ENCODE measurements at places on chromosomes 2 and 18. TPM values are rescaled to one million over a fixed set of nuclear protein-coding genes. Genes with fewer than 3 reads are reported as not detected.

- DNase-seq: no peak
These were observed 24.5 kb downstream of the NFATC1 start for GRCh38 chr18:79420033-79420745.

DNA sequence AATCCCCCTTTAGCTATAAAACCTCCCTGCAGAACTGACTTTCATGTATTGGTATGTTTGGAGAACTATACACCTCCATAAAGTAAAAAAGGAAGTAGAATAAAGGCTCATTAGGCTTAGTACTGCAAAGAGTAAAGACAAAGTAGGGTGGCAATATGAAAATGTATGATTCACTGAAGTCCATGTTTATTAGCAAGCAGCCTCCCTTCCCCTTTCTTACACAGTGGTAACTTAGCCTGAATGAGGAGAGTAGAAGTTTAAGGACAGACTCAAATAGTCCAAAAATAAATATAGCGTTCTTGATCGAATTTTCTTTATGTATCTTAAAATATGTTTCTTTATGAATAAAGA, 1.5 kb downstream of the ZNF804A start:
- no peak for DNase-seq

DNA sequence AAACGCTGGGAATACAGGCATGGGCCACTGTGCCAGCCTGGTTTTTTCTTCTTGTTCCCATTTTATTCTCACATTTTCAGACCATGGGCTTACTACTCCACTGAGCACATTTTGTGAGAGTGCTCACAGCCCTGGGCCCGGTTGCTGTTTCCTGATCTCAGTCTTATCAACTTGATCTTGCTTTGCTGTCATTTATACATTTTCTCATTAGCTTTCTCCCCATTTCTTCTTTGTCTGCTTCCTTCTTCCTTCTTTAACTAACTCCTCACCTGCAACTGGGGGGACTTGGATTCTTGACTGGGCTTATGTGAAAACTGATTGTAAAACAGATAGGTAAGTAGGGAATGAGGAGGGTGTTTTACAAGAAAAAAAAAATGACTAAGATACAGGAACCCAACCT, 117.3 kb downstream of the PLB1 start:
- peak; percentile 55 for DNase-seq

DNA sequence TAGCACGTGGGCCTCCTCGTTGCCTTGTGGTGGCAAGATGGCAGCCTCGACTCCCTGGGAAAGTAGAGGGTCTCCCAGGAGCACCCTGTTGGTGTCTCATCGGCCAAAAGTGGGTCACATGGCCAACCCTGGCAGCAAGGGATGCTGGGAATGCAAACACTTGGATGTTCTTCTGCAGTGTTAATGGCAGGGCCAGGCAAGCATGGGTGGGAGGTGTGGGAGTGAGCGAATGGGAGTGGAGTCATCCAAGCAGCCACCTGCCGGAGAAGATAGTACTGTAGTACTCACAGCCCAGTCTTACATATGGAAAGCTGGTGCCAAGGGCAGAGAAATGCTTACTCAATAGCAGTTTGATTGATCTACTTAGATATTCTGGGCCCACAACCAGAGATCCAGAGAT, 122.2 kb downstream of the INHBB start:
- no peak for DNase-seq

GRCh38 chr2:124836416-124836815, 811.3 kb downstream of the CNTNAP5 start:
- no peak for DNase-seq

- no peak for DNase-seq
These were observed 373.6 kb downstream of the NYAP2 start for GRCh38 chr2:225773148-225773547.

DNA sequence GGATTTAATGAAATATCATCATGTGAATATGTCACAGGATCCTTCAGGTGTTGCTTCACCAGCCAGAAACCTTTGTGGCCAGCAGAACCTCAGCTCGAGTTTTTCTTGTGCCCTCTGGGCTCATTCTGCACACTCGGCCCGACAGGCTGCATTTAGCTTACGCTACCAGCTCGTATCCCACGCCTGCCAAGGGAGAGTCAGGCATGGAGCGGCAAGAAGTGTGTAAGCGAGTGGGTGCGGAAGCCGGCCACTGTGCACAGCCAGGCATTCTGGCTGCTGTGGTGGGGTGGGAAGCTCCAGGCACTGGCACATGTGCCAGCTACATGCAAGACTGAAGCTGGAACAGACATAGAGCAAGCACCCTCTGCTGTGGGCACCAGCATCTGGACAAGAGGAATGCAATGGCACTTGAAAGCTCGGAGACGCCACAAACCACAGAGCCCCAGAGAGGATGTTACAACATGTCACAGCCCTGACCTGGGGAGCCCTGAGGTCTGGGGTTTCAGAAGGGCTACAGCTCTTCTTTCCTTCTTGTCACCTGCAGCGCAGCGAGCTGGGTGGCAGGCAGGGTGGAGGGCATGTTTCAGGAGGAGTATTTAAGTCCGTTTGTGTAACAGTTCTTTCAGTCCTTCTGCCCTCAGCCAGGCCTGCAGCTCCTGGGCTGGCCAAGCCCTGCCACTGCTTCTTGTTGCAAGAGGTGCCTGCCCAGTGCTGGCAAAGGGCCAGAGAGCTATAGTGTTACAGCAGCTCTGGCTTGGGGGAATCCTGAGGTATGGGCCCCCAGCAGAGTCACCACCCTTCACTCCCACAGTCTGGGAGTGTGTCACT, 257.3 kb upstream of the HNMT start:
- no peak for DNase-seq

GRCh38 chr2:33477473-33478468, 1.3 kb downstream of the RASGRP3 start:
- no peak for DNase-seq

DNA sequence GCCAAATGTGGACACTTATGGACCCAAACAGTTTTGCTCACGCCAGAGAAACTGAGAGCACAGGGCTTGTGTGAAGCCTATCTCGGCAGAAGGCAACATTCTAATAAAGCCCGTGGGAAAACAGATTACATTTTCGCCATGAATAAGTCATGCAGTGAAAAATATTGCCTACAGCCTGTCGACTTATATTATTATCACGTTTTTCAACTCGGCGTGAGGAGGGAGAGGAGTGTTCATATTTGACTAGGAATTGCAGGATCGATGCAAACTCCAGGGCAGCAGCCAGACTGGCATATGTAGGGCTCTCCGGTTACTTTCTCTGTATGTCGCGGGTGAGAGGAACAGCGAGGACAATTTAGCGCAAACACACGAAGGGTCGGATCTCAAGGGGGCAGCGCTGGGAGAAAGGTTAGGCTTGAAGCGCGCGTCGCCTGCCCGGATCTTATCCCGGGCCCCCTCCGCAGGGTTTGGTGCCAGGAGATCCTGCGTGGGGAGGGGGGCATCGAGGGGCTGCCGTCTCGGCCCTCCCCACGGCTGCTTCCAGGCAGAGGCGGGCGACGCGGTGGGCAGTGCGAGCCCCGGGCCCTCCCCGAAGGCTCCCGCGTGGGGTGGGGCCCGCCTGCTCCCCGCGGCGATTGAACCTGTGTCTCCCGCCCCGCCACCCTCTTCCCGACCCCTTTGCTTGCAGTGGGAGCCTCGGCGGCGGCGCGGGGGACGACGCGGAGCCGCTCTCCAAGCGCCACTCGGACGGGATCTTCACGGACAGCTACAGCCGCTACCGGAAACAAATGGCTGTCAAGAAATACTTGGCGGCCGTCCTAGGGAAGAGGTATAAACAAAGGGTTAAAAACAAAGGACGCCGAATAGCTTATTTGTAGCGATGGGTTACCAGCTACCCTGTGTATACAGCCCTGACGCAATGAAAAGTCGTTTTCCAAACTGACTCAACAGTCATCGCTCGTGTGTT, 4.4 kb downstream of the ADCYAP1 start:
- no peak for DNase-seq

DNA sequence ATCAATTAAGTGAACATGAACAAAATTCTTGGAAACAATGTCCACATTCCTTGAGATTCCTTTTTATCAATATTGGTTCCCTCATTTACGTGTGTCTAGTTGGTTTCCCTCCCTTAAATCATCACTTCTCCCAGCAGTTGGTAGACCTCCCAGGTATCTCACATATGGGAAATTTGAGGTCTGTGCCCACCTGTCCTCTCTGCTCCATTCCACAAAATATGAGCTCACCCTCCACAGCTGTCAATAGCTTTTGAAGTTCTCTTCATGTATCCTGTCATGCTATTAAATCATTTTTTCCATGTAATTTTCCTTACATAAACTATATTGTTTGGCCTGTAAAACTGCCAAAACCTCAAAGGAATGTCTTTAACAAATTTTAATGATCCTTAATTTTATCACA, 992.2 kb upstream of the ACVR2A start:
- no peak for DNase-seq

DNA sequence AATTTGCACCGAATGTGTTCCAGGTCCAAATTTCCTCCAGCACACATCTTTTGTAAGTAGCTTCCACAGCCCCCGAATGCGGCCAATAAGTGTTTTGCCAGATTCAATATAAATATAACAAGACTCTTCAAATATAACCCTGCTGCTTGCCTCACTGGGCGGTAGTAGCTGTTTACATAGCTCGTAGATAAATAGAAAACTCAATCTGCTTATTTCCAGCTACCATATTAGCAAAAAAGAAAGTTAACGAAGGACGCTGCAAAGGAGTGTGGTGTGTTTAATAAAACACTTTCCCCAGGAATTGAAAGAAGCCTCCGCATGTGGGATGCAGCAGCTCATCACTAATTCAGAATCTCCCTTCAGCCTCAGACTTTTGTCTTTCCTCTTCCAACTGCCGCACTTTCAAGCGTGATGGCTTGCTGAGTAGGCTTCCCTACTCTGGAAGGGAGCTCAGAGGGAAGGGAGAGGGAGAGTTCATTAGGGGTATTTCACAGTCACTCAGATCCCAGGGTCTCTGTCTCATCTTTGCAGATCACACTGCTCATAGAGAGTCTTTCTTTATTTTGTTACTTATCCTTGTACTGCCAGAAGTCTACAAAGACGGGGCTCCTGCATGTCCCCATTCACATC, 367.0 kb downstream of the RND3 start:
- DNase-seq: no peak

DNA sequence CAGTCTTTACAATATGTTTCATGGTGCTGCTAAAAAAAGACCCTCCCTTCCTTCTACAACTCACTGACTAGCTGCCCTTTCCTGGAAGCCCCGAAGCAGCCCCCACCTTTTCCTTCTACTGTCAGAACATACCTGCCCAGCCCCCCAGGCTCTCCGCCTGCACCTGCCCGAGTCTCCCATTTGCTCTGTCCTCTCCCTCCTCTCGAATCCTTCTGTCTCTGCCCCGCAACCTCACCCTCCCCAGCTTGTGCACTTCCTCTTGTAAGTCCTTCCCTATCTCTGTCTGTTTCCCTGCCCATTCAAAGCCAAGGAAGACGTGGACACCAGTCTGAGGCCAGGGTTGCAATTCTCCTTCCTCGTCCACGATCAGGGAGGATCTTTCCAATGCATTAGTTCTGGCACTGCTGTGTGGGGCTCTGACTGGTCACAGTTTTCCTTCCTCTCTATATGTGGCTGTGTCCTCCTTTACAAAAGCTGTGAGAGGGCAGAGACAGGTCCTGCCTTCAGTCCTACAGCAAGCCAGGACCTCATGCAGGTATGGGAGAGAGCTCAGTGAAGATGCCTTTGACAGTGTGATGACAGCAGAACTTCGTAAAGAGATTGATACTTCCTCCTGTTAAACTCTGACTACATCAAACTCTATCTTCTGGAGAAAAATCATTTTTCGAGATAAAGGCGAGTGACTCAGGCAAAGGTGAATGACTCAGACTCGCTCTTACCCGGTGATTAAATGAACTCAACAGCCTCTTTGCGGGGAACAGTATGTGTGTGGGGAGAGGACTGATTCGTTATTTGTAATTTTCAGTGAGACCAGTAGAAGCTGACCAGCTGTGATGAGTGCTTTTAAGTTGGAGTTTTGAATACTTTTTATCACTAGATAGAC, 14.2 kb downstream of the TNFRSF11A start:
- no peak for DNase-seq

Gene DSG4
- not detected for total RNA-seq

DNA sequence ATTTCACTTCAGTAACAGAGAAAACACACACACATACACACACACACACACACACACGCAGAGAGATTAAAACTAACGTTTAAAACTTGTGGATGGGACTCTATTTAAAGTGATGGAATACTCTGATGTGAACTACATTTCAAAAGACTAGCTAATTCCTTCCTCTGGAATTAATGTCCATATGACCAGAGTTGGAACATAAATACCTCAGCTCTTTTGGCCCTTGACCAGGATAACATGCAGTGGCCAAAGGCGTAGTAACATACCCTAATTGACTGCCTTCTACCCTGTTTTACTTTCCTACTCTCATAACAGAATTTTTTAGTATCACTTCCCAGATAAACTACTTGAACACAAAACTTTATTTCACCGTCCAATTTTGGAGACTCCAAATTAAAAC, 671.3 kb upstream of the CHAC2 start:
- no peak for DNase-seq

Gene GALR1
- total RNA-seq: not detected

Gene GALNT14
- not detected for total RNA-seq
